ENCODE measurements at places on chromosomes 3 and 15.

- no peak for DNase-seq
Measured at GRCh38 chr15:56977232-56977631, 58.8 kb downstream of the TCF12 start.

- DNase-seq = no peak
Measured at GRCh38 chr3:22239011-22239410, 488.0 kb upstream of the ZNF385D start.

GRCh38 chr3:71902258-71903111 is 117.5 kb upstream of the PROK2 start:
- no peak for DNase-seq

DNA sequence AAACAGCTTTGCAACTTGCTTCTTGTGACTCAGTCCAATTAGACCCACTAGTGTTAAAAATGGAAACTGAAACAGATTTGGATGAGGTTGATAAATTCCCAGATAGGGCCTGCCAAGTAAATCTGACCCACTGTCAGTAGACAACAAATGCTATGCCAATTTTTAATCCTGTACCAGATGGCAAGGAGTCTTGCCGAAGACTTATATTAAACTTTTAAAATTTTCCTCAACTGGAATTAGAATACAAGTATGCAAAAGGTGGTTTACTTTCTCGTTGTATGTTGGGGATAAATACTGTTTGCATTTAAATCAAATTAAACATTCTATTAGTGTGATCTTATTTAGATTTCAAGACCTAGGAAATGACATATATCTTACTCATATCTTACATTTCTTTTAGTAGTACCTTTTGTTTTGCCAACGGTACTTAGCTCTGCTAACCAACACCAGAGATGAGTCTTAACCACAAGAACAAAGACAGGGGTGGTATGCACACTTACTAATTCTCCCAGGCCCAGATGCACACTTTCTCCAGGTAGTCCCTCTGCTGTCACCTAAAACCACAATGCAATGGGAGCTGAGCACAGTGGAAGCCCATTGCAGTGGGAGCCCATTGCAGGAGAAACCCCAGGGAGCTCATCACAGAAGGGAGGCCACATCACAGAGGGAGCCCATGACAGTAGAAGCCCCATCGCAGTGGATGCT is 77.8 kb downstream of the WWTR1 start:
- no peak for DNase-seq

DNA sequence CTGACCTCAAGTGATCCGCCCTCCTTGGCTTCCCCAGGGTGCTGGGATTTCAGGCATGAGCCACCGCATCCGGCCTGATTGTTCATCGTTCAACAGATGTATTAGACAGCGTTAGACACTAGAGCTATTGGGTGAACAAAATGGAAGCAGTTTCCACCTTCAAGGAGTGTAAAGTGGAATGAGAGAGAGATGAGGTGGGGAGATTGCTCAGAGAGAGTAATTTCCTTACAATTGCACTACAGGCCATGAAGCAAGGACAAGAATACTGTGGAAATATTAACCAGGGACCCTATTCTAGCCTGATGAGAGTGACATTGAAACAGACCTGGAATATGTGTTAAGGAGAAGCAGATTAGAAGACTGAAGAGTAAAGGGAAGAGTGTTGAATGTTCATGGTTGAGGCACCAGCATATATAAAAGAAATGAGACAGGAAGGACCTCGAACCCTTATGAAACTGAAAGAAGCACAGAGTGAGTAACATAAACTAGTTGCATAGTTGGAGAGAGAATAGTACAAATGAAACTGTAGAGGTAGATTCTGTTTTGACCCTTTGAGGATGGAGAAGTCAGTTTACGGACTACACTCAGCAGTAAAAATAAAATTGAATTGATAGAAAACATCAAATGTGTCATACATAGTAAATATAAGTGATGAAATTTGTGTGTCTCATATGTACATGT is 7.2 kb downstream of the RTF1 start:
- no peak for DNase-seq

DNA sequence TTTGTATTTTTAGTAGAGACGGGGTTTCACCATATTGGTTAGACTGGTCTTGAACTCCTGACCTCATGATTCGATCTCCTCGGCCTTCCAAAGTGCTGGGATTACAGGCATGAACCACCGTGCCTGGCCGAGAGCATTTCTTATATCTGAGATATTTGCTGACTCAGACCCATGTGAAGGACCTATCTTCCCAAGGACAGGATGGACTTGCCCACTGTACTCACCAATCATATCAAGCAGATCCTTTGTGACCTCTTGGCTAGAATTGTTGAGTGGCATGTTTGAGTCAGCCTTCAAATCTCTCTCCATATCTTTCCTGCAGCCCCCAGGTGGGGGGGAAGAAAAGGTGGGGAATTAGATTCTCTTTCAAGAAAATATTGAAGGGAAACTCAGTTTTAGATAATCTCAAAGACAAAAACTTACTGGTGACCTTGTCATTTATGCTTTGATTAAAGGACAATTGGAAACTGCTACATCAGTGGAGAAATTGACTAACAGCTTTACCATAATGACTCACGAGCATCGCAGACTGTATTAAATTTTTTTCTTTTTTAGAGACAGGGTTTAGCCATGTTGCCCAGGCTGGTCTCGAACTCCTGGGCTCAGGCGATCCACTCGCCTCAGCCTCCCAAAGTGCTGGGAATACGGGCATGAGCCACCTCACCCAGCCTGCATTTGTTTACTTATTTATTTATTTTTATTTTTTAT is 3.1 kb downstream of the C3orf62 start:
- DNase-seq = no peak

DNA sequence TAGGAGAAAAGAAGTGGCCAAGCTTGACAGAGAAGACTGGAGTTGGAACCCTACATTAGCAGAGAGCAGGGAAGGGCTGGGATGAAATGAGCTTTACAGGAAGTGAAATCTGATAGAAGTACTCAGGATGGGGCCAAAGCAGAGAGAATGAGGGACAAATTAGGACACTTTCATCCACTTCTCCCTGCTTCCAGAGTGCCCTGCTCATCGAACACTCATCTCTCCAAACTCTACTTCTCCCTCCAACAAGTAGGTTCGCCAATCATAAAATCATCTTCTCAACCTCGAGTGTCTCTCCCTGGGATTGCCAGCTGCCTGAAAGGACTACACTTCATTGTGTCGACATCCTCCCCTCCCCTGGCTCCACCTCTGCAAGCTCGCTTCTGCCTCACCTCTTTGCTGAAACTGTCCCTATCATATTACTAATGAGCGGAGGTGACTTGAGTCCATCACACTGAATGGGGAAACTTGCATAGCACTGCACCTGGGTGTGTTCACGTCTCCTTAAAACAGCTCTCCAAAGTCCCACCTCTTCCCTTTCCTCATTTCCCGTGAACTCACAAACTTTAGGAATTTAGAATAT is 365.8 kb downstream of the FOXP1 start:
- no peak for DNase-seq

GRCh38 chr3:31531452-31531991 is 1.2 kb upstream of the STT3B start:
- no peak for DNase-seq

DNA sequence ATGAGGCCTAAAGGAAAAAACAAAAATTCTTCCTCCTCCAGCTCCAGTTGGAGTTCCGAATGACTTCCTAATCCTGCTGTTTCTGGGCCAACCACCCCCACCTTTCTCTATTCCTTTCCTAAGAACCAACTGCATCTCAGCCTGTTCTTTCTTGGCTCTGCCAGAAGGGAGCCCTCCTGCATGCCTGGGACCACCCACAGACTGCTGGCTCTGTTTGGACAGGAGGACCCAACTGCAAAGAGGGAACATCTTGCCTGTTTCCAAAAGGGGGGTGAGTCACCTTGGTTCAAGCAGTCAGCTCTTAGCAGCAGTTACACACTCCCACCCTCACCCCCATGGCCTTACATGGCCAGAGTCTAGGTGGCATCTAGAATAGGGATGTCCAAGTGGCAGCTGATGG is 116.0 kb upstream of the PRICKLE2 start:
- DNase-seq = no peak

All from hematopoietic multipotent progenitor cell treated with erythropoietin and hydrocortisone succinate and interleukin-3 and kit ligand, for 15 days (in vitro differentiated cells).